ENCODE measurements at places on chromosomes 7 and 10.

GRCh38 chr10:127102176-127102575, 94.2 kb downstream of the INSYN2A start:
- no peak for DNase-seq

GRCh38 chr7:67823345-67823744, 826.7 kb downstream of the TYW1 start:
- no peak for DNase-seq

DNA sequence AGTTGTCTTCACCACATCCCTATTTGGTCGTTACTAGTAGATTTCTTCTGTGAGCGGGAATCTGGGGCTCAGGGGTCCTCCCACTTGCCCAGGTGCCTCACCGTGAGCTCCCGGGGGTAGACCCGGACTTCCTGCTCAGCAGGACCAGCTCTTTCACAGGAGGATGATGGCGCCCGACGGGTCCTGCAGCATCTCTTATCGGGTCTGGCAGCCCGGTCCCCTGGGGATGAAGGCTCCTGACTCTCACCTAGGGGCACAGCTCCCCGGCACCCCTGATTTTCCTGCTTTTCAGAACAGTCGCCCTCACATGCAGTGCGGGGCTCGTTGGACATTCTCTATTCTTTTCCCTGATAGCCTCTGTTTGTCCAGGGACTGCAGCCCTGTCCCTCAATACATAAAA, 33.0 kb upstream of the SHH start:
- DNase-seq = no peak

- no peak for DNase-seq
These were observed 148.5 kb downstream of the MTERF1 start for GRCh38 chr7:91731976-91732375.

DNA sequence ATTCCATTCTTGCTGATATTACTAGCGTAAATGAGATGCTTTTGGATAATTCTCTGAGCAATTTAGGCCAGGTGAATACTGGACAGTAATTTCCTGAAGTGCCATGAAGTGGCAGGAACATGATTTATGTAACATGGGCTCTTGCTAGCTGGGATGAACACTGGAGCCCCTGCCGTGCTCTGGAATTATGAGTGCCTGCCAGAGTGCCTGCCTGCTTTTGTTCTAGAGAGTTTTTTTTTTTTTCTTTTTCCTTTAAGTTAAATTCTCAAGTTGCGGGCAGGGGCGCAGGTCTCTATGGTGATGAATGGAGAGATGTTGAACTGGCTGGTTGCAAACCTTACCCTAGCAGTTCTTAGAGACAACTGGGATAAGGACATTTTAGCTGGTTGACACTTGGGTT, 165.9 kb downstream of the AUTS2 start:
- DNase-seq = no peak

DNA sequence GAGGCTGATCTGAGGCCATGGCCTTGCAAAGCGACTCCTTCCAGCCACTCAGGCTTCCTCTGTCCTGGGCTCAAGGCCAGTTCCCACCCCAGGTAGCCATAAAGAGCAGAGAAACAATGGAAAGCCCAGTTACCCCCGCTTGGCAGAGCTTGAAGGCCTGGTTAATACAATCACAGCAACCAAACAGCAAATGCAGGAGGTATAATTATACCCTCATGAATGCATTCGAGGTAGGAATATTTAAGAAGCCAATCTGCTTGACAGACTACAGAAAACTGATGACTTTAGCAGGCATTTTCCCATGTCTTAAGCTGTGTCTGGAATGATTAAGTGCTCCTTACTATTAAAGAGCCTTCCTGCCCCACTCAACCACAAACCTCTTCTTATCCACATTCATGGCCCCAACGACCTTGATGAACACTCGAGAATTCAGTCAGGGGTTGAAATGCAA, 114.1 kb upstream of the MACROH2A2 start:
- DNase-seq = peak; percentile 37

- DNase-seq = no peak
These were observed 98.0 kb upstream of the ZNF722 start for GRCh38 chr7:63900394-63901203.

GRCh38 chr7:46146454-46147255, 225.6 kb upstream of the IGFBP3 start:
- no peak for DNase-seq

DNA sequence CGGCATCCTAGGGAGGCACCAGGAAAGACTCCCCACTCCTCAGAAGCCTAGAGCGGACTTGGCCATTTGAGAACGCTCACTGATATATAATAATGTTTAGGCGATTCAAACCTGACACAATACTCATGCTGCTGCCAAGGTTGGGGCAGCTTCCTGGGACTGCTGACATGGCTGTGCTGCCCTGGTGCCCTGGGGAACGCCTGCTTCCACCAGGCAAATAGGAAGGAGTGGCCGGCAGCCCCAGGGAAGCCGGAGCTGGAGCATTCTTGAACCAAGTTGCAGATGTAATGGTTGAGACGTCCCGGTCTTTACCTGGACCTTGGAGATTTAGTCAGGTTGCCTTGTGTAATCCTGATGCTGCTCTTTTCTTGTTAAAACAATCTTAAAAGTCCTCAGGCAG, 8.8 kb downstream of the GDF10 start:
- DNase-seq = no peak

DNA sequence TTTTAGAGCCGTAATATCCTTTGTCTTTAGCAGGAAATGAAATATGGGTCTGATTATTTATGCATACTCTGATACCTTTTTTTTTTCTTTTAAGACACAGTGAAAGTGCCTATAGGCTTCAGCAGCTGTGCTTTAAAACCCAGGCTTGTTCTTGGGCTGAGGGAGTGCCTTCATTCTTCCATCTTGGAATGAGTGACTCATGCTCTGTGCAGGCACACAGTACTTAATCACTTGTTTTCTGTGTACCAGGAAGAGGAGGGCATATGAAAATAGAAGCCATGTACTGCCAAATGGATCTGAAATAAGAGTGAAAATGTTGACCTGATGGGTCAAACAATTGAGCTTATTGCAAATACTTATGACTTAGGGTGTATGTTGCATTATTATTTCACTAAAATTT, 12.0 kb downstream of the INPP5F start:
- no peak for DNase-seq

- no peak for DNase-seq
These were observed 10.8 kb downstream of the ZNF394 start for GRCh38 chr7:99489235-99489634.

DNA sequence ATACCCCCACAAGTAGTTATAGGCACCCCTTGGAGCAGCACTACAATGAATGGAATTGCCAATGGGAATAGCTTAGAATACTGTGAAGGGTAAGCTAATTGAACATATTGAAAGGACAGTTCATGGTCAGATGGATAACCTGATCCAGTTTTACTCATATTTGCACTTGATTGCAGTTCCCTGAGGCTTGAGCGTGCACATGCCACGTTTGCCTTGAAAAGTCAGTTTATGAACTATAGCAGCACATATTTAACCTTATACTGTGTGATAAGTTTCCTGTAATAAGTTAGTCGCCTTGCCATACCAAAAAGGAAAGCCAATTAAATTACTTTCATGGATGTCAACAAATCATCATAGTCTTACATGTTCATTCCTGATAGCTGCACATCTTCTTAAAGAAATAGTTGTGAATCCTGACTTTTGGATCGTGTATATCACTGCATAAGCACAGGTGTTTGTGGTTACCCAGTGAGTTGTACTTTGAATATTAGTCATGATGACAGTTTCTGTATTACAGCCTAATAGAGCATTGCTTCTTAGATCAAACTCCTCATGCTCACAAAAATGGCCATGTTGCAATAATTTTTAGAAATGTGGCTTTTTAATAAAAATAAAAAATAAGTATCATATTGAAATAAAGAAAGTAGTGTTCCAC, 21.6 kb downstream of the DNTT start:
- DNase-seq = no peak

GRCh38 chr7:116801092-116801710, 61.2 kb upstream of the CAPZA2 start:
- DNase-seq = no peak

Measured in muscle of arm (tissue), 14 donors.